Epithelial cell of proximal tubule (primary cell): ENCODE measurements at places on chromosomes 3 and 15. TPM values are rescaled to one million over a fixed set of nuclear protein-coding genes. Genes with fewer than 3 reads are reported as not detected.

Gene XCR1
- not detected in 2 replicates for total RNA-seq

- DNase-seq, result no peak
These were observed 10.7 kb downstream of the DET1 start for GRCh38 chr15:88535607-88536313.

- DNase-seq, result no peak
These were observed 173.2 kb downstream of the APBA2 start for GRCh38 chr15:29058903-29059539.

DNA sequence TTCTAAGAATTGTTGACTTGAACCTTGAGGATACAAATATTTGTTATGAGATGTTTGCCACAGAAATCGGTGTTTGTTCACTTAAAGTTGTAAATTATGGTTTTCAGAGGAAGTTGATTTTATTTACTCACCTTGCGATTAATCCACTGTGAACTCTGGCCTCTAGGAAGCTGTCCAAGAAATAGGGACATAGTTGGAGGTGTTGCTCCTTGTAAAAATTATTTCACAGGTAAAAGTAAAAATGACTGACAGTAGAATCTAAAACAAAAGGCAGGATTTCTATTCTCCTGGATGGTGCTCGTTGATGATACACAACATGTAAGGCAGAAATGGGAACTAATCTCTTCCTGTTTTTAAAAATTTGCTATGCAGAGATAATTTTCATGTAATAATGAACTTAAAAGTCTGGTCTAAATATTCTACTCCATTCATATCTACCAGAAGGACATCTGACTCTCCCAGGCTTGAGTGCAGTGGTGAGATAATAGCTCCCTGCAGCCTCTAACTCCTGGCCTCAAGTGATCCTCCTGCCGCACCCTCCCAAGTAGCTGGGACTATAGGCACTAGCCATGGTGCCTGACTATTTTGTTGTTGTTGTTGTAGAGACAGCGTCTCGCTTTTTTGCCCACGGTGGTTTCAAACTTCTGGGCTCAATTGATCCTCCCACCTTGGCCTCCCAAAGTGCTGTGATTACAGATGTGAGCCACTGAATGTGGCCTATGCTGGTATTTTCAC, 17.1 kb upstream of the LZTFL1 start:
- DNase-seq, result no peak
